NCI-H226 (cell line): ENCODE measurements at places on chromosomes 16 and 17.

GRCh38 chr17:83019376-83019775 lies 60.0 kb upstream of the METRNL start:
- DNase-seq: no peak

- no peak for DNase-seq
Measured at GRCh38 chr17:39556423-39556822, 51.3 kb downstream of the NEUROD2 start.

- no peak for DNase-seq
Measured at GRCh38 chr17:63949576-63950250, 17.6 kb upstream of the CD79B start.

DNA sequence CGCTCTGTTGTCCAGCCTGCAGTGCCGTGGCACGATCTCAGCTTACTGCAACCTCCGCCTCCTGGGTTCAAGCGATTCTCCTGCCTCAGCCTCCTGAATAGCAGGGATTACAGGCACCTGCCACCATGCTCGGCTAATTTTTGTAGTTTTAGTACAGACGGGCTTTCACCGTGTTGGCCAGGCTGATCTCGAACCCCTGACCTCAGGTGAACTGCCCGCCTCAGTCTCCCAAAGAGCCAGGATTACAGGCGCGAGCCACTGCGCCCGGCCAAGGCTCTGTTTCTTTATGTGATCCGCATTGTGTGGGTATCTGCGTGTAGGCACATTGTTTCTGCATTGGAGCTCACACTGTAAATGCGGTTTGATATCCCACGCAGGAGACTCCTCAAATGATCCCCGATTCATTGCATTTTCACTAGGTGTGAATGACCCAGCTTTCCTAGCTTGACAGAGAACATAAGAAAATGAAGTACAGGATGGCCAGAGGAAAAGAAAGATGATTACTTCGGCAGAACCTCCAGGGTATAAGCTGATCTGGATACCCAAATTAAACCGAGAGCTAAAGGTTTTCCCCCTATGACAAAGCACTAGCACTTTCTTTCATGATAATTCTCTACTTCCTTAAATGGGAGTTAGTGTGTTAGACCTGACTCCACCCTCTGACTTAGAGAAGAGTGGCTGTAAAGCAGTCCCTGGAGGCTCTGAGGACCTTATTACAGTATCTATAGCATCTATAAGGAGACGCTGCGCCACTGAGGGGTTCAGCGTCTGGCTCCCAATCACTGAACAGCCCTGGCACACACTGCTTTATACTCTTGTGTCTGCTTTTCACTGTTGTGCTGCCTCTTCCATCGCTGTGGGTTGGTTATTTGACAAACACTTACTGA lies 17.3 kb downstream of the COTL1 start:
- DNase-seq: no peak

- no peak for DNase-seq
Measured at GRCh38 chr16:23296994-23297393, 5.1 kb upstream of the SCNN1B start.
